NCI-H1105 (cell line): ENCODE measurements at places on chromosomes 4 and X.

GRCh38 chrX:146454363-146454762 is 355.2 kb upstream of the CXorf51B start:
- DNase-seq, result no peak

GRCh38 chr4:16031546-16032395 is 52.1 kb downstream of the PROM1 start:
- DNase-seq, result no peak

DNA sequence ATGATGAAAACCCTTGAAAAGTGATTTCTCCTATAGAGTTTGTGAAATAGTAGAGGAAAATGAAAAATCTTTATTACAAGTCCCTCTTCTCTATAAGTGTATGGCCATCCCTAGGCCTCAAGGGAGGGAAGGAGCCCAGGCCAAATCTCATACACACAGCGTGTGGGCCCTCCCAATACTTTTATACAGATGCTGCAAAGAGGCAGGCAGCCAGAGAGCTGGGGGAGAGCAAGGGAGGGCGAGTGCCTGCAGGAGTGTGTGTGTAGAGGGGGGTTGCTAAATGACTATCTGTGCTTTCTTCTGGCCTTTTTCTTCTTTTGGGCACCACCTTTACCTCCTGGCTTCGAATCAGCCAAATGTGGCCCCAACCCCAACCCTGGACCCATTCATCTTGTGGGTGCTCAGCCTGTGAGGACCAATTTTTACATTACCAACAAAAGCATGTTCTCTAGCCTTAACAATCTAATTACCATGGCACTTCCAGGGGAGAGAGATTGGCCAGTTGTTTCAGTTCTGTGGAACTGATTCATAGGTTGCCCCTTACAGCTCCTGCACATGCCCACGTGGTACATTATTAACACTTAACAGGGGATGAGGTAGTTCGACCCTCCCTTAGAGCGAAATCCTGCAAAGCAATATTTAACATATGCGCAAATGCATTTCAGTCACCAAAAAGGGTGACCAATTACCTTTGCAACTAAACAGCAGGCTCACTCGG is 2.0 kb downstream of the GPC3 start:
- no peak for DNase-seq

- DNase-seq, result no peak
Observed at GRCh38 chr4:18057821-18058533, 36.4 kb upstream of the LCORL start.

- DNase-seq, result no peak
Observed at GRCh38 chrX:39931529-39932282, 166.1 kb downstream of the BCOR start.
